ENCODE measurements at places on chromosomes 2 and 18.

GRCh38 chr2:20170704-20171250 is 54.2 kb downstream of the SDC1 start:
- DNase-seq = no peak

GRCh38 chr2:85852937-85853498 is 35.8 kb downstream of the ST3GAL5 start:
- peak; percentile 72 for DNase-seq

DNA sequence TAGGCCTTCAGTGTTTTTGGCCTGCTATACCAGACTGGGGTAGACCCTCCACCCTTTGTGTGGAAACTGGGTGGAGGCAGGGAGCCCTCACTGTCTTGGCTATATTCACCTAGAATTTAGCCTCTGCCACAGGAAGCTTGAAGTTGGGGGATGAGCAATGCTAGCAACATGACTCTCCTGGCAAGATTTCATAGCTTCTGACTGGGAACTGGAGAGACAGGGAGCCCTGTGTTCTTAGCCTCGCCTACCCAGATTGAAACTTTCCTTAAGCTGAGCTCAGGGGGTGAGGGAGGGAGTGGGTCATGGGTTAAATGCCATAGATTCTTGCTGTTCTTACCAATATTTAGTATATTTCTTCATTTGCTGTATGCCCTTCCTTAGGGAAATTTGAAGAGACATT is 46.8 kb upstream of the FAM98A start:
- DNase-seq = no peak

DNA sequence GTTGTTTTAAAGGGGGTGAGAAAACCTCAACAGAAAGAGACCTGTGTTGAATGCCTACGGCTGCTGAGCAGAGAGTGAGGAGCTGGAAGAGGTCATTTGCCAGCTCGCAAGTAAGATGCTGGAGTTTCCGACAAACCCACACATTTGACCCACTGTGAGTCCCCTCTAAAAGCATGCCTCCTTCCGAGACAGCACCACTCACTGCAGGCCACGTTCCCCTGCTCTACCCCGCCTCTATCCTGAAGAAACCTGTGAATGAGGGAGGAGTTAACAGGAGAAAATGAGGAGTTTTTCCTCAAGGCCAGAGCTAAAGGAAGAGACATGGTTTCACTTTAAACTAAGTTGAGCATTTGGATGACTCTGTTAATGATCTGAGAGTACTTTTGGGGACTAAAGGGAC is 188.7 kb downstream of the DPP10 start:
- DNase-seq = no peak

DNA sequence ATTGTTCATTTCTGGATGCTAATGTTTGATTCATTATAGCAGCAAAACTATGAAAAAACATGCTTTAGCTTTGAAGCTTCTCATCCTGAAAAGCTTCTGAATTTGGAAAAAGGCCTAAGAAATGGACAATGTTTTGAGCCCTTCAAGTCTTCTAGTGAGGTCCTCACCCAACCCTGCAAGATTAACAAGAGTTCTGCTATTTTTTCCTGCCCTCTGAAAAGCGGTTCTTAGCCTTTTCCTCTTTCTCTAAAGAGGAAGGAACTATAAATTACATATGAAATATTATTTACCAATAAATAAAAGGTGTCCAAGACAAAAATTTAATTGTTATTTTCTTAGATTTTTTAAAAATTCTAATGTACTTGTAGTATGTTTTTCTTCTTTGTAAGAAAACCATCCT is 19.9 kb upstream of the CDH19 start:
- DNase-seq = no peak

DNA sequence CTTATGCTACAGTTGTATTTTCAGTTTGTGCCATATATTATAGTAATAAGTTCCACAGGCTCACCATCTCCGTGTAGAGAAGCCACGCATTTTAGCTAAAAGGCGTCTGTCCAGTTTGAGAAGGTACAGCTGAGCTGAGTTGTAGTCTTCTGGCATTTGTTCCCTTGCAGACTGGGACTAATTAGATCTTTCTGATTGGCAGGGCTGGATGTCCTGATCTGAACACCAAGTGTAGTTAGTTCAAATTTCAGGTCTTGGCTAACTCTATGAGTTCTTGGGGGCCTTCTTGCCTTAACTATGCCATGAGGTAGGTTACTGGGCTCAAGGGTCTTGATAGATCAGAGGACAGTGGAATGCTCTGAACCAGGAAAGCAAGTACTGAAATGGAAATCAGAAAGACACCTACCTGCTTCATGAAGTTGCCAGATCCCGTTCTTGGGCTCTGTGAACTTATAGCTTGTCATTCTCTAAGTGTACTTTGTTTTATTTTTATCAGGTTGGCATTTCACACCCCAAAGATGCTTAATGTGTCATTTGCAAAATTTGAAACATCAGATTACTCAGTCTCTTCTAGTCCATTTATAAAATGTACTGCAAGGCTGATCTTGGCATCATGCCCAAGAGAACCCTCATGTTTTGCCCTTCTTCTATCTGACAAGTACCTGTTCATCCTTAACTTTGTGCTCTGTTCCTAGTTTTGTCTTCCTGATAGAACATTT is 93.7 kb downstream of the PLCL1 start:
- DNase-seq = no peak

DNA sequence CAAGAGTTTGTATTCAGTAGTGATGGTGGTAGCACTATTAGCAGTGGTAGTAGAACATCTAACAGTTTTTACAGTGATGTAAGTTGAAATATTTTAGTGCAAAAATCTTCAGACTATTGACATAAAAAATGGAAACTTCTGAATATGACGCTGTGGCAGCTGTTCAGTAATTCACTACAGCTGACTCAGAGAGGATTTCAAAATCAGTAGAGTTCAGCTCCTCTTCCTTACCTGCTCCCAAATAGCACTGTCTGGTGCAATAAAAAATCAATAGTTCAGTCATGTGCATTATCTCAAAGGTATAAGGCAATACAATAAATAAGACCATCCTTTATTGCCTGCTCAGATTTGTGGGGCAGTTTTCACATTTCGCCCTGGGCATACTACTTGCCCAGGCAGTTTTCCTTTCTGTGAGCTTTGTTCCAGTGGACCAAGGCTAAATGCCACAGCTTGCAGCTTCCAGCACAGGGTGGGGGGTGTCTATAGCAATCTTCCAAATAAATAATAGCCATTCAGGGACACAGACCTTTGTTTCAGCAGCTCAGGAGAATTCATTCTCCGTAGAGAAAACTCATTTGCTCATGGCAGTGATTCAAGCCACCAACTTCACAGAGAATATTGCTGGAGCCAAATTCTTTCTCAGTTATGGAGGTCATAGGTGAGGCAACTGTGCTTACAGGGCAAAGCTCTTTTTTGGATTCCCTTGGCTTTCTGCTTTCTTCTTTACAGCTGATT is 33.9 kb upstream of the GORASP2 start:
- DNase-seq = no peak
